AG04450 (cell line): ENCODE measurements at places on chromosomes 3 and 15. TPM values are rescaled to one million over a fixed set of nuclear protein-coding genes. Genes with fewer than 3 reads are reported as not detected.

GRCh38 chr3:180073561-180073960, 36.8 kb upstream of the PEX5L start:
- DNase-seq = no peak

GRCh38 chr3:106299300-106300098, 430.7 kb upstream of the CBLB start:
- DNase-seq = no peak

DNA sequence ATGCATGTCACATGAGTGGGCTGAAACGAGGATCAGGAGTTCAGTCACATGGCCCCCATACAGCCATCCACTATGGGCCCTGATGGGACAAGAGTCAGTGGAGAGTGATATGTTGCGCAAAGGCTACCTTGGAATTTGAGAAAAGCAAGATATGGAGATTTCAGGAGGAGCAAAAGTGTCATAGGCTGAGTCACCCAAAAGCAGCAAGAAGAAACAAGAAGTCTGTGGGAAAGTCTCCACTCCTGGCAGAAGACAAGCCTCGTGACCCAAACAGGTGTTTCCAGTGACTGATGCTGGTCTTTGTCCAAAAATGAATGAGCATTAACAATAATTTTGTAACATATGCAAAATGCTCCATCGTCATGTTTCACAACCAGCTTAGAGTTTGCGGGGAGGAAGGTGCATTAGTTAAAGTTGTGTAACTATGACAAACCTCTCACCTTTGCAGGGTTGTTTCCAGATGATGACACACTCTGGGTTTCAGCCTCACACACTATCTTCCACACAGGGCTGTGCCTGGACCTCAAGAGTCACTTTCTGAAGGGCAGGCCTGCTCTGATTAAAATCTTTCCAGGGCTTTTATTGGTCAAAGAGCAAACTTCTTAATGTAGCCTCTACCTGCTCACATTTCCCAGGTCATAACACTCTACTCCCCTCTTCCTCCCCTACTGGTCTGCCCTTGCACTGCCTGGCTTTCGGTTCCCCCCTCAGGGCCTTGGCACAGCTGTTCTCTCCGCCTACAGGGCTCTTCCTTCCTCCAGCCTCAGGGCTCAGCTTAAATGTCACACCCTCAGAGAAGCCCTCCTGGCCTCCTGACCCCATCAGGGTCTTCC, 3.9 kb upstream of the DNASE1L3 start:
- no peak for DNase-seq

GRCh38 chr3:31407665-31408064, 125.1 kb upstream of the STT3B start:
- no peak for DNase-seq

GRCh38 chr3:196377321-196377720, 39.1 kb upstream of the TM4SF19 start:
- DNase-seq = no peak

GRCh38 chr3:99248130-99248529, 346.6 kb upstream of the DCBLD2 start:
- no peak for DNase-seq

GRCh38 chr15:80727196-80727595, 32.1 kb downstream of the ABHD17C start:
- no peak for DNase-seq

DNA sequence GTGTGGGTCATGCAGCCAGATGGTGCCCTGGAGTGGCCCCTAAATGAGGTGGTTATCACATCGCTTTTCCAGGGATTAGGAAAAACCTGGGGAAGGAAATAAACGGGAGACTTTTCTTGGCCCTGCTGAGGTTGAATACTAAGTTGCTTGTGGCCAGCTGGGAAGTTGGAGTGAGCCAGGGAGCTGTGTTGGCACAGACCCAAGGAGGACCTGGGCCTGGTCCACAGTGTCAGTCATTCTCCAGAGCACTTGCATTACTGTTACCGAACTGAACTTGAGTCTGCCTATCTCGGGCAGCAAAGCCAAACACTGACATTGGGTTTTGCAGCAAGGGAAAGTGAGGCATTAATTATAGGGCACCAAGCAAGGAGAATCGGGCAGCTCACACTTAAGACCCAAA, 339.0 kb downstream of the GABRB3 start:
- no peak for DNase-seq

GRCh38 chr3:142876417-142876816, 12.5 kb downstream of the PCOLCE2 start:
- no peak for DNase-seq

GRCh38 chr3:165466856-165467255, 270.7 kb upstream of the SLITRK3 start:
- DNase-seq = peak; percentile 8

The CISH gene
- polyA plus RNA-seq = 2.4 and 4.1 TPM in 2 replicates

The OXSM gene
- 15.9 and 19.7 TPM in 2 replicates for polyA plus RNA-seq

The TLR9 gene
- 0.02 and 0.05 TPM in 2 replicates for polyA plus RNA-seq

The GNB4 gene
- polyA plus RNA-seq = 71.6 and 88.5 TPM in 2 replicates

The COLQ gene
- polyA plus RNA-seq = 0.91 and 0.95 TPM in 2 replicates

The RARRES1 gene
- 39.0 and 50.4 TPM in 2 replicates for polyA plus RNA-seq
